B cell (primary cell): ENCODE measurements at places on chromosomes 12 and 14. TPM values are rescaled to one million over a fixed set of nuclear protein-coding genes. Genes with fewer than 3 reads are reported as not detected.

Gene CFAP54
- total RNA-seq = 0.24 and 0.76 TPM in 2 replicates

Gene RPGRIP1
- total RNA-seq = 0.86 and 0.87 TPM in 2 replicates

Gene TESPA1
- total RNA-seq = 17.8 and 19.0 TPM in 2 replicates

Gene SRRM4
- not detected in 2 replicates for total RNA-seq

Gene DHRS4
- 15.3 and 15.6 TPM in 2 replicates for total RNA-seq

Gene NTS
- not detected in 2 replicates for total RNA-seq

Gene CSRP2
- total RNA-seq = 0.44 TPM in 1 of 2 replicates, not detected in the other

Gene HOXC6
- total RNA-seq = not detected in 2 replicates

Gene CARMIL3
- total RNA-seq = 1.0 and 1.4 TPM in 2 replicates

Gene NRL
- 8.1 and 8.8 TPM in 2 replicates for total RNA-seq

Gene TSPAN19
- not detected in 2 replicates for total RNA-seq

Gene SLC38A4
- not detected in 2 replicates for total RNA-seq

Gene FOXN4
- not detected in 2 replicates for total RNA-seq

Gene ASB2
- 1.00 and 1.5 TPM in 2 replicates for total RNA-seq

Gene FOXM1
- 0.51 and 0.84 TPM in 2 replicates for total RNA-seq

Gene SERPINA10
- total RNA-seq = not detected in 2 replicates

Gene LMNTD1
- not detected in 2 replicates for total RNA-seq

Gene NXPH4
- 6.9 and 8.6 TPM in 2 replicates for total RNA-seq

Gene AQP6
- total RNA-seq = not detected in 2 replicates

Gene CAPZA3
- not detected in 2 replicates for total RNA-seq

Gene CIT
- total RNA-seq = 6.1 and 6.2 TPM in 2 replicates

Gene LRRC9
- total RNA-seq = not detected in 2 replicates

Gene AKAP3
- total RNA-seq = 3.8 and 4.6 TPM in 2 replicates

Gene SLC10A1
- not detected in 2 replicates for total RNA-seq

Gene GPR84
- not detected in 2 replicates for total RNA-seq

Gene HCAR1
- total RNA-seq = not detected in 2 replicates

Gene MSRB3
- not detected in 2 replicates for total RNA-seq

Gene LARP4
- 42.0 and 48.4 TPM in 2 replicates for total RNA-seq

Gene PTMS
- total RNA-seq = 2.1 and 3.4 TPM in 2 replicates

Gene SYCP3
- 0.12 and 0.80 TPM in 2 replicates for total RNA-seq

Gene CLEC7A
- 0.67 and 0.90 TPM in 2 replicates for total RNA-seq

Gene MIP
- total RNA-seq = not detected in 2 replicates

Gene CLEC4E
- not detected in 2 replicates for total RNA-seq

Gene GLIPR1
- 117 and 119 TPM in 2 replicates for total RNA-seq

Gene STAC3
- total RNA-seq = 5.3 and 6.2 TPM in 2 replicates

Gene KRT74
- not detected in 2 replicates for total RNA-seq

Gene KRT6C
- not detected in 2 replicates for total RNA-seq

Gene RFX4
- not detected in 2 replicates for total RNA-seq

Gene NID2
- total RNA-seq = not detected in 2 replicates

Gene XRCC3
- 18.0 and 18.6 TPM in 2 replicates for total RNA-seq

Gene TTC8
- total RNA-seq = 7.2 and 9.1 TPM in 2 replicates

Gene ADAMTS20
- not detected in 2 replicates for total RNA-seq

Gene TEDC1
- total RNA-seq = 22.2 and 25.9 TPM in 2 replicates

Gene KLRC2
- total RNA-seq = 0.59 TPM in 1 of 2 replicates, not detected in the other

Gene ADAM21
- 0.24 TPM in 1 of 2 replicates, not detected in the other for total RNA-seq

Gene TULP3
- 8.1 and 8.3 TPM in 2 replicates for total RNA-seq

Gene TGM1
- total RNA-seq = 11.4 and 11.9 TPM in 2 replicates

Gene RDH16
- total RNA-seq = 1.5 and 2.4 TPM in 2 replicates
